B cell (primary cell): ENCODE measurements at places on chromosomes 12 and 14.

DNA sequence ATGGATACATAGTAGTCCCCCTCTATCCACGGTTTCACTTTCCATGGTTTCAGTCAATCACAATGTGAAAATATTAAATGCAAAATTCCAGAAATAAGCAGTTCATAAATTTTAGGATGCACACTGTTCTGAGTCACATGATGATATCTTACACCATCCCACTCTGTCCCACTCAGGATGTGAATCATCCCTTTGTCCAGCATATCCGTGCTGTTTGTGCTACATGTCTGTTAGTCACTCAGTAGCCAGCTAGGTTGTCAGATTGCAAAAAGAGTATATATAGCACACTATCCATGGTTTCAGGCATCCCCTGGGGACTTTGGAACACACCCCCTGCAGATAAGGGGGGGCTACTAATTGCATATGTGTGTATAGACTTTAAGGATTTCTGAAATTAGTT, 8.1 kb upstream of the NAA30 start:
- no peak for DNase-seq

DNA sequence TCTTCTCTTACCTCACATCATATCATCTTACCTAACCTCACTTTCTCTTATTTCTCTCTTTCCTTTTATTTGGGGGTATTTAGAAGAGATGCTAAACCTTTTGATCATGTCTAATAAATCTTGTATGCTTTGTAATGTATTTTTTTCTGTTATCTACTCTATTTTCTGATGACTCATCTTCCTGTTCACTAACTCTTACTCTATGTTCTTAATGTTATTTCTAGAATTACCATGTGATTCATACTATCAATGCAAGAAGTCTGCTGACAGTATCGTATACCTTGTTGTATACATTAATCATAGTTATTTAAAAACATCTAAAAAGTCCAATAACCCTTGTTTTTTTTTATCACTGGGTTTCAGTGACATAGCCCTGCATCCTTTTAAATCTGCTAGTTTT, 62.3 kb downstream of the MGAT4C start:
- no peak for DNase-seq

- peak; percentile 76 for DNase-seq
Observed at GRCh38 chr14:67583711-67584644, 16.1 kb downstream of the PIGH start.

DNA sequence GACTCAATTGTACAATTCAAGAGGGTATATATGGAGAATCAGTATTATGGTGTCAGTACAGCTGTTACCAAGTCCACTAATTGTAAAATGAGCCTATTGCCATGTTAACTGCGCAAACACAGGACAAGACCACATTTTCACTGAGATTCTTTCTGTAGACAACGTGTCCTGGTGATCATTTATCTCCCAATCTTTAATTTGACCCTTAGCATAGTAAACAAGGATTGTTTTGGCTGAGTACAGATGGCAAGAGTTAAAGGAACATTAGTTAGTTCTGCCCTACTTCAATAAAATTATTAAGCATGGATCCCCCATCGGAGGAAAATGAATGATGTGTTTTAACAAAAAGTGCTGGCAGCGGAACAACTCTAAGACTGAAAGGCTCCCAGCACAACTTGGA, 36.1 kb downstream of the SLC15A5 start:
- no peak for DNase-seq

DNA sequence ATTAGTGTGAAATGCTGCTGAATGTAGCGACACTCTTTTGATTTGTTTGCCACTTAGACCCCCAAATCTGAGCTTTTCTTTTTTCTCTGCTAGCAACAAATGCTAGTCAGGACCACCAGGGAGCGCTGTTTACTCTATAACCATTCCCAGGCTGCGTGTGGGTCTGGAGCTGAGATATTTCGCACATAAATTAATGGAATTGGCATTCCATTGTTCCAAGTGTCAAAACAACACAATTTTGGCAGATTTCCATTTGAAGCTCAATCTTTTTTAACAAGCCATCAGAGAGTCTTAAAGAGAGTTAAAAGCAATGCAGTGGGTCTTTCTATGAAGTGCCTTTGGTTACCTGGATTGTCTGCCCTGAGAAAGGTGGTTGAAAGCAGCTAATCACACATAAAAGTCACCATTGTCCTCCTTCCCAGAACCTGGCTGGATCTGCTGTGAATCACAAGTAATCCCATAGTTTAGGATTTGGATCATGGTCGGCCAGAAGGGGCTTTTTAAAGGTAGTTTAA, 7.4 kb upstream of the TMEM132C start:
- peak; percentile 15 for DNase-seq

DNA sequence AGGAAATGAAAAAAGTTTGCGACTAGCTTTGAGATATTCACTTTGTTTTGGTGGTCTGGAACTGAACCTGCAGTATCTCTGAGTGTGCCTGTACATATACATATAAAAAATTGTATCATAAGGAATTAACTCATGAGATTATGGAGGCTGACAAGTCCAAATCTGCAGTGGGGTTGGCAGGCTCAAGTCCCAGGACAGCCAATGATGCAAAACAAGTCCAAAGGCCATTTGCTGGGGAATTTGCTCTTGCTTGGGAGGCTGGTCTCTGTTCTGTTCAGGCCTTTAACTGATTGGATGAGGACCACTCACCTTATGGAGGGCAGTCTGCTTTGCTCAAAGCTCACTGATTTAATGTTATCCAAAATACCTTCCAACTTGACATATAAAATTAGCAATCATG, 66.8 kb downstream of the FGD4 start:
- DNase-seq: no peak

DNA sequence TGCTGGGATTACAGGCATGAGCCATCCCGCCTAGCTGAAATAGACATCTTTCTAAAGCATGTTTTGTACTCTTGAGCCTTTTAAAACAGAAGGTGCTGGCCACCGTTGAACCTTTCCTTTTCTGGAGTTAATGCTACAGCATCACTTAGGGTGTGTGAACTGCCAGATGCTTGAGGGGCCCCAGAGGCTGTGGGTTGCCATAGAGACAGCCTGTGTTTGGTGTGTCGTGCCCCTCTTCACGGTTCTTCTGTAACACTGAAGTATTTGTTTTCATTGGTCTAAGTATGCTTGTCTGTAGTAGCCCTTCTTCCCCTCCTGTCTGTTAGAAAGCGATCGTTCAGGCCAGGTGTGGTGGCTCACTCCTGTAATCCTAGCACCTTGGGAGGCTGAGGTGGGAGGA, 30.8 kb downstream of the PLEKHG3 start:
- no peak for DNase-seq

DNA sequence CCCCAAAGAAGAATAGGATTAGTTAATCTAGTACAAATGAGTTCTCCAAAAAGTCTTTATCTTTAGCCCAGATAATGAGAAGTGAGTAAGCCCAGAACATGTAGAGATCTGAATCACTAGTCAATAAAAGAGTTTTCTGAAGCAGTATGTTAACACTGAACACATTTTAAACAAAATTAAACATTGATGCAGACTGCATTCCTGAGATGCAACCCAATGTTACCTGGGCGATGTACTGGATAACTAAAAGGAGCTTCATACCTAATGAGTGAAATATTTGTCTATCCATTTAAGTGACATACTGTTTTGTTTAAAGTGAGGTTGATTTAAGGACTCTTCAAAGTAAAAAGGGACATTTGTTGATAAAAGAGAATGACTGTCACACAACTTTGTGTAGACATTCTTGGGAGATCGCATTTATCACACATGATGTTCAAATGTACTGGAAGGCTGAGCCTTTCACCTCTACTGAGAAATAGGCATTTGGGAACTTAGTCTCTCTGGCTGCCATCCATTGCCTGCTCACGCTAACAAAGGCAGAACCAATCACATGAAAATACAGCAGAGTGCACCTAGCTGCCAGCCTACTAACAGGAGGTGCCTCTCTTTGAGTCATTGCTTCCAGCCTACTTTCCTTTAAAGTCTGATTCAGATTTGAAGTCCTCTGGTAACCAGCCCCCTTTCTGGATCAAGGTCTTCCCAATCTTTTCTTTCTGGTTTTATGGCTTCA, 287.7 kb downstream of the BTG1 start:
- DNase-seq: no peak

DNA sequence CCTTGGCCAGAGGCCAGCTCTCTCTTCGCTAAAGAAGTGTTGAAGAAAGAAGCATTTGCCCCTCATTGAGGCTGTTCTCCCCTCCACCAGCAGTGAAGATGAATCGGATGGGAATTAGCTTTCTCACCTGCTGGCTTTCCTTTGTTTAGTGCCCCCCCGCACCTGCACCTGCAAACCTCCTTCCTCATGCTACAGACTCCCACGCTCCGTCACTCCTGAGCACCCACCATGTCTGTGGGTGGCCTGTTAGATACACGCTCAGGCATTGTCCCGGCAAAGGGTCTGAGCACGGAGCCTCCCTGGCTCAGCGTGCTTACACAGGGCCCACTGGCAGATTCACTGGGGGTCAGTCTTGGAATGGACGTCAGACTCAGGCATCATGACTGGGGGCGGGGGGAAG, 121.6 kb downstream of the GLT1D1 start:
- DNase-seq: no peak
